ENCODE measurements at places on chromosomes 7 and 10.

DNA sequence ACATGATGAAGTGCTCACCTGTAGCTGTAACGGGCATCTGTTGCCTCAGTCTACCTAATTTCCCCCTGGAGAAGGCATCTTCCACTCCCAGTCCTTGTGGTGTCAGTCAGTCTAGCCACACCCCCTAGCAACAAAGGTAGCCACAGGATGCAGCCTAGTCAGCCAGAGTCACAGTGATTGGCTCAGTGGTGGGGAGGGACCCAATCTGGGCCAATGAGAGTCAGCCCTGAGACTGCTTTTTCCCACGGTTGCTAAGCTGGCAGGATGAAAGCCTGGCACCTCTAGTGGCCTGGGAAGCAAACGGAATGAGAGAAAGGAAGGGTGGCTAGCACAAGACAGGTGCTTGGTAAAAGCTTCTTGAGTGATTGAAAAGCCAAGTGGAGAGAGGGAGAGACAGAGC lies 118.6 kb downstream of the SH3PXD2A start:
- no peak for DNase-seq

- no peak for DNase-seq
Observed at GRCh38 chr10:132417257-132417910, 20.4 kb downstream of the PWWP2B start.

DNA sequence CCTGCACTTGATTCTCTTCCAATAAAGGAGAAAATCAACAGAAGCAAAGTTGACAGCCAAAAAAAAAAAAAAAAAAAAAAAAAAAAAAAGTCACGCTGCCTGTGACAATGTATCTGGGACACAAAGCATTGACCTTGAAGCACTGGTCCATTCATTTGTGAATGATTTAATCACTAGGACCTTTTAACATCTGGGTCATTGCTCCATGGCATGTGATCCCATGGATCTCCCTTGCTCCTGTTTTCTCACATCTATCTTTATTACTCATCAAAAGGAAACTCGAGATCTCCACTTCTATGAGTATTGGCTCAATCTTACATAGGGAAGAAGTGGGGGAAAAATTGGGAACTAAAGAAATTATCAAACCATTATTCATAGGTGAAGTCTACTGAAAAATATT lies 89.6 kb upstream of the SMIM30 start:
- no peak for DNase-seq

DNA sequence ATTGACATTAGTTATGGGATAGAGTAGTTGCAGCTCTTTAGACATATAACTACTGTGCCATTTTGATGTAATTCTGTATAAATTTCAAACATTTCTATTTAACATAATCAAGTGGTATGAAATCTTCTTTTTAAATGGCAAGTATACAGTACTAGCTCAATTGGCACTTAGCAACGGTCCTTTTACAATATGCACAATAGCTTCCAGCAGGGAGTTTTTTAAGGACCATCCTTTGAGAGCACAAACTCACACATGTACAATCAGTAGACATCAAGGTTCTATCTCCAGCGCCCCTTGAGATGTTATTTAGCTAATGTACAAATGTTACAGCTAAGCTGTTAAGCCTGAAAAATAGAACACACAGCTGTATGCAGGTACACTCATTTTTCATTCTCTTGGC lies 480.7 kb downstream of the TFEC start:
- DNase-seq = no peak

DNA sequence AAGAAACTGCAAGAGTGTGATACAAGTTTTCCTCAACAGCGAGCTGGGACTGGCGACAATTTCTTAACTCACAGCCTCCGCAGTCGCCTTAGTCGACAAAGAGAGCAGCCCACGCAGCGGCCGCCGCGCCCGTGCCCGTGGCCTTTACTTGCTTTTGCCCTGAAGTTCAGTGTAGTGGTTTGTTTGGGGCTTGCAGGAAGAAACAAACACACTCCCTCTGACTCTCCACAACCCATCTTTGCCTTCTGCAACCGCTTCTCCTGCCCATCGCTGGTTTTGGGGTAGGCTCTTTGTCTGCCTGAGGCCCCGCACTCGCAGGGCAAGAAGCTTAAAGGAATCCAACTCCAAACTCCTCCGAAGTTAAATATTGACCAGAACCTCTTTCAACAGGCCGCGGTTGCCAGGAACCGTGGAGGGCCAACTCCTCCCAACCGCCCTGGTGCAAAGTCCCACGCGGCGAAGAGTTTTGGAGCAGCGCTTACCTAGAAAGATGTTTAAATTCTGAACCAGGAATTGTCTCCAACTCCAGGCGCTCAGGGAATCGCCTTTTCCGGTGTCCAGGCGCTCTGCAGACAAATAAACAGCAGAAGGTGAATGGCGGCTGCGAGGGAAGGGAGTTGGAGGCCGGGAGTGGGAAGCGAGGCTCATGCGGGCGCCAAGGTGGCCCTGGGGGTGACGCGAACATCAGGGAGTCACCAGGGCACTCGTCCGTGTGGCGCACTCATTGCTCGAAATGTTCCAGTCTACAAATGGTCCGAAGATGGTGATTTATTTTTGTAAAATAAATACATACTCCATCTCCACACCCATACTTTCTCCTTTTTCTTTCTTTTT lies 8.3 kb downstream of the HOXA4 start:
- DNase-seq = no peak

Measured in activated T-cell treated with anti-CD3 and anti-CD28 coated beads, Interleukin-2, amount 50 U/mL, for 4 hours (primary cell).